ENCODE measurements at places on chromosomes 16 and 17. TPM values are rescaled to one million over a fixed set of nuclear protein-coding genes. Genes with fewer than 3 reads are reported as not detected.

Gene KRT9
- total RNA-seq = 0.54 TPM

Gene LUC7L
- total RNA-seq = 188 TPM

Gene KRTAP9-2
- total RNA-seq = not detected

Gene TP53TG3D
- total RNA-seq = 0.17 TPM

Gene TMC5
- 5.8 TPM for total RNA-seq

Gene PRAC2
- total RNA-seq = not detected

Gene C16orf89
- total RNA-seq = 2.1 TPM

Gene NUPR1
- total RNA-seq = 105 TPM

Gene CSF3
- total RNA-seq = not detected

Gene RGS11
- 19.3 TPM for total RNA-seq

Gene ITGA2B
- total RNA-seq = 0.22 TPM

Gene PRSS27
- total RNA-seq = 5.3 TPM

Gene ACSM2A
- total RNA-seq = 0.27 TPM

Gene TBC1D3
- total RNA-seq = not detected

Gene ADGRG1
- total RNA-seq = 46.4 TPM

Gene ARL5C
- not detected for total RNA-seq

Gene ANKFY1
- total RNA-seq = 17.0 TPM

Gene HAP1
- total RNA-seq = 0.41 TPM

Data from motor neuron (in vitro differentiated cells).